ENCODE measurements at places on chromosomes 5 and 9. TPM values are rescaled to one million over a fixed set of nuclear protein-coding genes. Genes with fewer than 3 reads are reported as not detected.

GRCh38 chr9:124248066-124248465 is 9.7 kb upstream of the NEK6 start:
- H3K4me1 ChIP-seq = peaks cover 4% of the 10 kb centered on the region
- no peak overlapping the region for H3K27ac ChIP-seq
- no peak for DNase-seq
- H3K36me3 ChIP-seq = no peaks in the 10 kb centered on the region

- no peaks in the 10 kb centered on the region for H3K4me1 ChIP-seq
- no peak overlapping the region for H3K27ac ChIP-seq
- H3K27me3 ChIP-seq = peaks cover 10% of the 10 kb centered on the region
- no peak overlapping the region for H3K4me3 ChIP-seq
- H3K36me3 ChIP-seq = no peaks in the 10 kb centered on the region
Observed at GRCh38 chr5:77218263-77218662, 7.8 kb downstream of the PDE8B start.

The SCGB3A2 gene
- 76.6 TPM for total RNA-seq

The DIRAS2 gene
- 0.05 TPM for total RNA-seq

GRCh38 chr5:94788527-94788926 is 170.1 kb downstream of the SLF1 start:
- no peak overlapping the region for H3K4me3 ChIP-seq
- H3K4me1 ChIP-seq = no peaks in the 10 kb centered on the region
- no peak overlapping the region for H3K27ac ChIP-seq
- H3K36me3 ChIP-seq = no peaks in the 10 kb centered on the region
- H3K27me3 ChIP-seq = no peaks in the 10 kb centered on the region
- no peak for DNase-seq

The CSF2 gene
- 4.6 TPM for total RNA-seq
